Stromal cell of bone marrow (primary cell): ENCODE measurements at places on chromosomes 4 and X.

- peak; percentile 33 for DNase-seq
Observed at GRCh38 chrX:154019633-154020528, at the start of gene IRAK1. Gene IRAK1 (minus strand): TSS chrX:154019902. CDS start chrX:154019812, 90 bp downstream.

- no peak for DNase-seq
Observed at GRCh38 chr4:176261018-176261417, 8.0 kb downstream of the ASB5 start.

DNA sequence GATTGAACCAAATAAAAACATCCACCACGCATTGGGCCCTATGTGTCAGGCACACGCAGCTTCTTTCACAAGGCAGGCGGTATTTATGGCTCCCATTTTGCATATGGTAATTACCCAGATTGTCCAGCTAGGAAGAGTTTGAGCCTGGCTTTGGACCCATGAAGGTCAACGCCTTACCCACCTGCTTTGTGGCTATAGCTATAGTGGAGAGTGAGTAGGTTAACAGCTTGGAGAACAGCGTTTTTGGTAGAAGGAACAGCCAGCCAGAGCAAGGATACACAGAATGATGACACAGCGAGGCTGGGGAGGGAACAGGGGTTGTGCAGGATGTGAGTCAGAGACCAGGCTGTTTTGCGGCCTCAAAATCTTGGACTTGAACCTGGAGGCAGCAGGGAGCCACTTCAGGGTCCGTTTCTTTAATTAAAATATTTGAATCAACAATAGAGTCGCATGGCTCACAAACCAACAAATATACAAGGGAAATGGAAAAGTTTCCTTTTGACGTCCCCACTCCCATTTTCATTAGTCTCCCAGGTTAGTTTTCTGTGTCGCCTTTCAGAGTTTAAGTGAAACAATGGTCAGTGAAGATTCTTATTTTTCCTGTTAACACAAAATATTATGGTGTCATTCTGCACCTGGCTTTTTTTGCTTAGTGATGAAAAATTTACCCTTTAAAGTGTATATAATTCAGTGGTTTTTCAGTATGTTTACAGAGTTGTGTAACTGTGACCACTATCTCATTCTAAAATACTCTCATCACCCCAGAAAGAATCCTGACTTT, 118.2 kb upstream of the STX18 start:
- DNase-seq, result peak; percentile 83

DNA sequence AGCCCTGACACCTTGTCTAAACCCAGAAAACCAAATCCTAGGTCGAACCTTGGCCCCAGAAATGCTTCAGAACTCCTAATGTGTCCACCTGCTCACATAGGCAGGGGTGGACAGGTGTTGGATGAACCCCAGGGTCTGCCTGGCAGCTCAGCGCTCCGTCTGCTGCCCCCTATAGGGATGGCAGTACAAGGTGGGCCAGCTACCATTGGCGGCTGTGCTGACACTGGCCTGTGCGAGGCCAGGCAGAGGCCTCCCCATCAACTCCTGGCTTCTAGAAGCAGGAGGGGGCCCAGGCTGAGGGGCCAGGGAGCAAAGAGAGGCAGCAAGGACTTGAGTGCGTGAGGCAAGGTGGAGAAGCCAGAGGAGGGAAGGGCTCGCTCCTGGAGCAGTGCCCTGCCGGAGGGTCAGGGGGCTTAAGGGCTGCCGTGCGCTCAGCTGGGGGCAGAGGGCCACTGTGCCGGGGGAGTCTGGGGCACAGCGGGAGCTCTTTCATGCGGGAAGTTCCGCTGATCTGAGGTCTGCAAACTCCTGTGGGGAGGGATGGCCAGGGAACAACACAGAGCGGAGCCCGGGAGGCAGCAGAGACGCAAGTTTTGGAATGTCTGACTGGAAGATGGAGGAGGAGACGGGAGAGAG, 20.6 kb downstream of the CCNQ start:
- no peak for DNase-seq

GRCh38 chrX:19602866-19603622, 87.7 kb upstream of the MAP3K15 start:
- DNase-seq, result no peak

GRCh38 chrX:79530310-79531108, 163.4 kb upstream of the ITM2A start:
- DNase-seq, result no peak

GRCh38 chr4:102761906-102762305, 1.1 kb upstream of the MANBA start:
- DNase-seq, result no peak

DNA sequence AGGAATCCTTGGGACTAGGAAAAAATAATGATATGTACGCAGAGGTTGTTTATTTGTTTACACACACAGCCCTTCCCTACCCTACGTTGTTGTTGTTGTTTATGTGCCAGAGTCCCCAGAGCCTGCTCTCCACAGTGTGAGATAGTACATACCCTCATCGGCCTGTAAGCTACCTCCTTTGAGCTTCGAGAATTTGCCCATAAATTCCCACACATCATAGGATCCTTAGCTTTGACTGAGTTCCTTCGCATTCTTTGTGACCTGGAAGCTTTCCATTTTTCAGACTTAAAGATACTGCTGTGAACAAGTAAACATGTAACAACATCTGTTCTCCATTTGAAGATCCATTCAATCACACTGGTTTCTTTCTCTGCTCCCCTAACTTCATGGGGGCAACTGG, 114.5 kb downstream of the IRF2 start:
- DNase-seq, result no peak

DNA sequence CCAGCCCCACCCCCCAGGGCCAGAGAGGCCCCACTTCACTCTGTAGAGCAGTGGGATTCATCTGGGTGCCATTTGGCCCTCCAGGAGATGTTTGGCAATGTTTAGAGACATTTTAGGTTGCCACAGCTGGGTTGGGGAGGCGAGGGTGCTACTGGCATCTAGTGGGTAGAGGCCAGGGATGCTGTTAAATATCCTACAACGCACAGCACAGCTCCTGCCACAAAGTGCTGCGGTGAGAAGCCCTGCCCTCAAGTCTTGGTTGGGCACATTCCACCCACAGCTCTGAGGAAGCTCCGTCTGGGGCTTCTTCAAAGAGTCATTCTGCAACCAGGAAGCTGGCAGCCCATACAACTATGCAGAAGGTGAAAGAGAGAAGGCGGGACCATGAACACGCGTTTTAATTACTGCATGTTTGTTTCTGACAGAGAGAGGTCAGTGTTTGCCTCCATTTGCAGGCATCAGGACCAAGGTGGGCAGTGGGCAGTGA, 48.1 kb upstream of the FAM9C start:
- no peak for DNase-seq

GRCh38 chr4:114642173-114642780, 43.7 kb downstream of the UGT8 start:
- DNase-seq, result no peak

DNA sequence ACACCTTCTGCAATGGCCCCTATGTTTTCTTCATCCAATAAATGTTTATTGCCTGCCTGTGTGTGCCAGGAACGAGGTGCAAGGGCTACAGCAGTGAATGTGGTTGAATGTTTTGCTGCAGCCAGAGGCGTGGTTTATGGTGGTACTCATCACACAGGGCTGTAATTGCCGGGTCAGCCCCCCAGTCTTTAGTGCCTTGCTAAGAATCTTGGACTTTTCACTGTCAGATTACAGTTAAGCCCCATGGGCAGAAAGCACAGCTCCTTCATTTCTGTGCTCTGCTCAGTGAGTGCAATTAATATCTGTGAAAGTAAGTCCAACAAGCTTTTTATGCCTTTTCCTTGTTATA, 67.8 kb downstream of the TAPT1 start:
- DNase-seq, result no peak

DNA sequence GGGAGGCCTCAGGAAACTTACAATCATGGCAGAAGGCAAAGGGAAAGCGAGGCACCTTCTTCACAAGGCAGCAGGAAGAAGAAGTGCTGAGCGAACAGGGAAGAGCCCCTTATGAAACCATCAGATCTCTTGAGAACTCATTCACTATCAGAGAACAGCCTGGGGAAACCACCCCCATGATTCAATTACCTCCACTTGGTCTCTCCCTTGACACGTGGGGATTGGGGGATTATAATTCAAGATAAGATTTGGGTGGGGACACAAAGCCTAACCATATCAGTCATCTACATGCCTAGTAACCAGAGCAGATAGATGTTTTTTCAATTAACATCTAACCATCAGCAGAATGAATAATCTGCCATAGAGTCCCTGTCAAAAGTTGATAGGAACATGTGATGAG, 30.4 kb downstream of the FAM13A start:
- DNase-seq, result no peak

DNA sequence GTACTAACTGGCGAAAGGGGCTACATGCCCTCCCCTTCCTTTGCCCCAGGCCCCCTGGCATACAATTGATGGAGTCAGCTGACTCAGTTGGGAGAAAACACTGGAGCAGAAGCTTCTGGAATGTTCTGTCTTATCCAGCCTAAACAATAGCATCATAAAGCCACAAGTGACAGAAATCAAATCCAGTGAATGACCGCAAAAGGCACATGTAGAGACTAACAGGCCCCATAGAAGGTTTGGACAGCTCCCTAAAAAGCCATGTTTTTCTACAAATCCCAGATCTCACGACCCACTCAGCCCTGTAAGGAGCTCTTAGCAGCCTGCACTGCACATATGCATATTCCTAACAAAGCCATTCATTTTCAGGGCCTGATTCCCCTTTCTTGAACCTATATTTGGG, 25.1 kb downstream of the SCARB2 start:
- no peak for DNase-seq
